IPS DF 6.9 (cell line): ENCODE measurements at places on chromosomes 2 and 18.

GRCh38 chr18:49898421-49898820 is 85.1 kb upstream of the ACAA2 start:
- H3K27me3 ChIP-seq: no peaks in the 10 kb centered on the region
- no peak overlapping the region for H3K4me3 ChIP-seq
- no peaks in the 10 kb centered on the region for H3K36me3 ChIP-seq
- DNase-seq: peak; percentile 45

- H3K4me1 ChIP-seq: 0 out of 2 replicates have a peak, but pooled peaks cover 2% of the 10 kb centered on the region
- H3K4me3 ChIP-seq: no peak overlapping the region
- DNase-seq: no peak
- no peaks in the 10 kb centered on the region for H3K27me3 ChIP-seq
- no peaks in the 10 kb centered on the region for H3K36me3 ChIP-seq
Observed at GRCh38 chr2:28233164-28233676, 159.4 kb upstream of the FOSL2 start.

GRCh38 chr2:159728629-159729028 is 16.3 kb downstream of the MARCHF7 start:
- no peak overlapping the region for H3K4me3 ChIP-seq
- no peaks in the 10 kb centered on the region for H3K27me3 ChIP-seq
- peaks cover 4% of the 10 kb centered on the region; the same call in 1 of the 2 replicates for H3K36me3 ChIP-seq
- H3K4me1 ChIP-seq: no peaks in the 10 kb centered on the region
- DNase-seq: no peak

DNA sequence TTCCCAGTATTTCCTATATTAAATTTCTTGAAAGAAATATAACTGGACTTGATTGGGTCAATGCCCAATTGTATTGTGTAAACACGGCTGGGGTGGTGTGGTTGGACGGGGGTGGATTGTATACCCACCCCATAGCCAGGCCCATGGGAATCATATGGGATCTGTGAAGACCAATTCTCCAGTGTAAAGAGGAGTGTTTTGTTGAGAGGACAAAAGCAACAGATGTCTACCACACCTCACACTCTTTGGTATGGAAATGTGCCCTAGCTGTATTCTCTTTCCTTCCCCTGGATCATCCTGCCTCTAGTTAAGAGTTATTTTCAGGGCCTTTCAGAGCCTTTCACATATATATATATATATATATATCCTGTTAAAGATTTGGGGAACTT is 57.5 kb upstream of the TGIF1 start:
- DNase-seq: no peak
- no peak overlapping the region for H3K27ac ChIP-seq
- no peaks in the 10 kb centered on the region for H3K27me3 ChIP-seq

DNA sequence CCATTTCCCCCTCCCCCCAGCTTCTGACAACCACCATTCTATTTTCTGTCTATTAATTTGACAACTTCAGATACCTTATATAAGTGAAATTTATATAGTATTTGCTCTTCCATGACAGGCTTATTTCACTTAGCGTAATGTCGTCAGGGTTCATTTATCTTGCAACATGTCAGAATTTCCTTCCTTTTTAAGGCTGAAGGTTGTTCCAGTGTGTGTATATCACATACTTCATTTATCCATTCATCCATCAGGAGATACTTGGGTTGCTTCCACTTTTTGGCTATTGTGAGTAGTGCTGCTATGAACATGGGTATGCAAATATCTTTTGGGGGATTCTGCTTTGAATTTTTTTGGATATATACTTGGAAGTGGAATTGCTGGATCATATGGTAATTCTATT is 7.4 kb downstream of the BCL2L11 start:
- H3K36me3 ChIP-seq: peaks cover 18% of the 10 kb centered on the region; the same call in 1 of the 2 replicates
- H3K27me3 ChIP-seq: no peaks in the 10 kb centered on the region
- no peak for DNase-seq
- no peak overlapping the region for H3K27ac ChIP-seq
- 0 out of 2 replicates have a peak, but pooled peaks cover 2% of the 10 kb centered on the region for H3K4me1 ChIP-seq

GRCh38 chr2:234691968-234692955 is 195.4 kb upstream of the ARL4C start:
- H3K36me3 ChIP-seq: no peaks in the 10 kb centered on the region
- H3K4me1 ChIP-seq: 0 out of 2 replicates have a peak, but pooled peaks cover 2% of the 10 kb centered on the region
- H3K4me3 ChIP-seq: no peak overlapping the region
- H3K27ac ChIP-seq: no peak overlapping the region
- no peaks in the 10 kb centered on the region for H3K27me3 ChIP-seq
- no peak for DNase-seq

GRCh38 chr2:71457923-71458322 is 4.6 kb downstream of the DYSF start:
- H3K27ac ChIP-seq: no peak overlapping the region
- H3K27me3 ChIP-seq: peaks cover 10% of the 10 kb centered on the region; the same call in 1 of the 2 replicates
- no peak overlapping the region for H3K4me3 ChIP-seq
- DNase-seq: no peak
- H3K36me3 ChIP-seq: no peaks in the 10 kb centered on the region
- H3K4me1 ChIP-seq: peaks cover 14% of the 10 kb centered on the region

DNA sequence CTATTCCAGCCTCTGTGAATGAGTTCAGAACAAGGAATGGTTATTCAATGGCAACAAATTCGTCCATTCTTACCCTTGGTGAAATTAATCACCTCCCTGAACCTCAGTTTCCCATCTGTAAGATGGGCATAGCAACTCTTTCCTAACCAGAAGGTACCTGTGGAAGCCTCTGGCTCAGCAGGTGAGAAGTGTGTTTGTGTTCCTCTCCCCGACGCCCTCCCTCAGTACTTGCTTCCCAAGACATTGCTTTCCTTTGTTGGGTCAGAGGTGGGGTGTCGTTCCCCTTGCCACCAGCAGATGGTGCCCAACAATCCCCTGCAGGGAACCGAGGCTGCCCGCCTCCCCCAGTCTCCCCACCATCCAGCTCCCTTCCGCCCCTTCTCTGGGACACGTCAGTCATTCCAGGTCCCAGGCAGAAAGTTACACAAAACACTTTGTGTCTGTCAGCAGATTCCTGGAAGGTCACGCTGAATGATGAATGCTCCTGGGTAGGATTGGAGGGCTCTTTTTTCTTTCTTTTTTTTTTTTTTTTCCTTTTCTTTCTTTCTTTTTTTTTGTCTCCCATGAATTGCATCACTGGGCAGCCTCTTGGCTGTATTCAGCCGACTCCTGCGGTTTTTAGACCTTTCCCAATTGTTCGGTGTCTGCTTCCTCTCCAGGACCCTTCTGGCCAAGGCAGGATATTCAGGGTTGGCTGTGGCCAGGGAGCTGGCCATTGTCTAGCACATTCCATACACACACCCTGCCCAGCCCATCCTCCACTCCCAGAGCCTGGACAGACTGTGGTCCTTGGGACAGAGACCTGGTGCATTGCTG is 117.3 kb downstream of the LPIN1 start:
- H3K36me3 ChIP-seq: no peaks in the 10 kb centered on the region
- no peak overlapping the region for H3K4me3 ChIP-seq
- no peaks in the 10 kb centered on the region for H3K27me3 ChIP-seq
- peak; percentile 90 for DNase-seq
- peaks cover 2% of the 10 kb centered on the region; the same call in 1 of the 2 replicates for H3K4me1 ChIP-seq

DNA sequence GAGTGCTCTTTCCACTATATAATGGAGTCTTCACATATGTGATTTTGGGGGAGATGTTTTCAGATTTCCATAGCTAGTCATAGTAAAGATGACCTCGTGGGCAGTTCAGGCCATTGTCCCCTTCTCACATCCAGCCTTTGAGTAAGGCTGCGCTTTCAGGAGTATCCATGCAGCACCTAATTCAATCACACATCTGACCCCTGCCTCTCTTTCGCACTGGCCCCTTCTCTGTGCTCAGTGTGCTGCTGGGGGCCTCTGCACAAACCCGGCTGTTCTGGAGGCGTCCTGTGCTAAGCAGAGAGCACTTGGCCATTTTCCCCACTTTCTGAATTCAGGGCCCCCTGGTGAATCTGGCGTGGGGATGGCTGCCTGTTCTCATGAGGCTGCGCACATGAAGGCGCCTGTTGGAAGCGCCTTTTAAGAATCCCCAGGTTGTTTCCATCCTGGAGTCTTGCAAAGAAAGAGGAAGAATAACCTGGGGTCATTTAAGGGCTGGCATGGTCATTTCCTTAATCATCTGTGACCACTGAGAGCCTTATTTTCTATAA is 96.0 kb upstream of the ALPP start:
- H3K27ac ChIP-seq: no peak overlapping the region
- H3K4me3 ChIP-seq: no peak overlapping the region
- DNase-seq: no peak
- H3K4me1 ChIP-seq: no peaks in the 10 kb centered on the region
- no peaks in the 10 kb centered on the region for H3K36me3 ChIP-seq
